ENCODE measurements at places on chromosomes 4 and X.
A peak's percentile ranks its signal among the peaks of the same experiment; 100 is the strongest.

DNA sequence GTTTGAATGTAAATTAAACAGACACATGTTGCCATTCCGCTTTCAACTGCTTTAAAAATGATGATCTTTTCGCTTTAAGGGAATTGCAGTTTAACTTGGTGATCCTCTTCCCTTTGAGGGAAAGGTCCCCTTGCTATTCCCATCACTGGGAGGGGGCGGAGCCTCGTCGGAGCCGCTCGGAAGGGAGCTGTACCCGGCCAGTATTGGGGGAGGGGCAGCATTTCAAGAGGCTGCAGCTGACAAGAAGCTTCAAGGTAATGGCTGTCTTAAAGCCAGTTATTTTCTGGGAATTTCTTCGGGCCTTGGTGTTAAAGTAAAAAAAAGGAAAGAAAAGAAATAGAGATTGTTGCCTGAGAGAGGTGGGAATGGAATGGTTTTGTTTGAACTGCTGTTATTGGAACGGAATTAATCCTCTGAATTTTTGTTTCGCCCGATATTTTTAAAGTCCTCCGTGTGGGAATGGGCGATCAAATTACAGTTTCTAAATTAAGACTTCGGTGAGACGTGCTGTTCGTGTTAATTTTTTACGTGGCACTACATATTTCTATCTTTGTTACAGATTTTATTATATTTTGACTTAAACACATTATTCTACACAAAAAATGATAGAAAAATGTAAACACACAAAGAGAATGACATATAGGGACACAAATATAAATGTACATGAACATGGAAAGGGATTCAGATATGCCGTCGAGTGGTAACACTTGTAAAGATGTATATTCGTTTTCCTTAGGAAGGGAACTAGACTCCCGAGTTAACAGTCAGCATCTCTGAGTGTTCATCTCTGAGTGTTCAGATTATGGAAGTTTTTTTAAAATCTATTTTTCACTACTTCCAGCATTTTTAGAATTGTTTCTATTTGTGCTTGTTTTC lies 9.2 kb downstream of the PWWP3B start:
- DNase-seq: no peak

- no peak for DNase-seq
Measured at GRCh38 chr4:110633358-110634341, 10.8 kb upstream of the PITX2 start.

GRCh38 chr4:159191989-159192388 lies 89.1 kb downstream of the RAPGEF2 start:
- no peak for DNase-seq

GRCh38 chrX:87078231-87078630 lies 439.4 kb upstream of the KLHL4 start:
- no peak for DNase-seq

- DNase-seq: no peak
Measured at GRCh38 chrX:51456246-51456645, 40.1 kb downstream of the NUDT11 start.

DNA sequence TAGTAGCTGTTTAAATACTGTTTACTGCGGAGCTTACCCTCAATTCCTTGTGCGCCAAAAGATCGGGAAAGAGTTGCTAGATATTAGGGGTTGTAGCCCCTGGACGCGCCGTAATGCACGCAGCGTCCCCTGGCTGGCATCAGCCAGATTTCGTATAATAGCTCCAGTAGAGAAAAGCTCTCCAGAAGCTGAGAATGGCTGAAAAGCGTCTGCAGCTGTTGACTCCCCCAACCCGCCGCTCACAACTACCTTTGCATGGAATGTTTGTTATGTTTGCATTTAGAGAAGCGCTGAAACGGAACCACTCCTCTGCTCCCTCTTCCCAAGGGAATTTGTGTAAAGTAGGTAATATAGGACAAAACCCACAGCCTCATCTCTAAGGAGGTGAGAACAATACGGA lies 3.7 kb downstream of the DOCK11 start:
- DNase-seq: peak; percentile 23

DNA sequence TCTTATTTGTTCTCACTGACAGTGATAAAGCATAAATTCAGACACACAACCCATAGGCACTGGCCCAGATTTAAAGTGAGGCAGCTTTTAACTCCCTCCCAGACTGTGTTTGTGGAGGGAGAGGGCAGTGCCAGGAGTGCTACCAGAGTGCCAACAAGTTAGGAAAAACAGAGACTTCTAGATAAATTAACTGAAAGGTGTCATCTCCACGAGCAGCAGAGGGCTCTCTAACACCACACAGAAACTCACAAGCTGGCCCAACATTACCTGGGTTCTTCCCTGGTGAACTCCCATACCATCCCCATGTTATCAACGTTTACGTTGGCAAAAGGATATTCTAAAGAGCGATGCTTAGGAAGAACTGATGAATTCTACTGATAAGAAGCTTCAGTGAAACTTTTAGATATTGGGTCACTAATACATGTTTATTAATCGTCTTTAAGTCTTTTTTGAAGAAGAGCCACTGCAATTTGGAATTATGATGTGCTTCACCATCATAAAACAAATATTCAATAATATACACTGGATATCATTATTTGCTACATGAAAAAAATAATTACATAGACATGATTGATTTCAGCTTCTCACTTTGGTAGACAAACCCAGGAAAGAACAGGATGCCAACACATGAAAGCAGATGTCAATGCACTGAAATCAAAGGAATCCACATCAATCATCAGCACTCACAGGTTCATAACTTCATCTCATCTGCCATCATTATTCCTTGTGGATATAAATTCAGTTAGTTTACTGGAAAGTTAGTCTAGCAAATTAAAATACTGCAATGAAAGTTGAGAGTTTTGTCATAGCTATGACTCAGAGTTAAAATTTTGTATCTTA lies 121.2 kb upstream of the NAP1L5 start:
- DNase-seq: peak; percentile 69
